ENCODE measurements at places on chromosomes 7 and 10.

GRCh38 chr7:86643561-86644281 is at the start of gene GRM3:
Gene GRM3, plus strand, starts transcription at chr7:86643909. Its CDS starts 121,237 bp downstream, at chr7:86765146.
- no peak for DNase-seq

- DNase-seq, result no peak
Measured at GRCh38 chr7:1883031-1883761, 213.1 kb downstream of the ELFN1 start.

DNA sequence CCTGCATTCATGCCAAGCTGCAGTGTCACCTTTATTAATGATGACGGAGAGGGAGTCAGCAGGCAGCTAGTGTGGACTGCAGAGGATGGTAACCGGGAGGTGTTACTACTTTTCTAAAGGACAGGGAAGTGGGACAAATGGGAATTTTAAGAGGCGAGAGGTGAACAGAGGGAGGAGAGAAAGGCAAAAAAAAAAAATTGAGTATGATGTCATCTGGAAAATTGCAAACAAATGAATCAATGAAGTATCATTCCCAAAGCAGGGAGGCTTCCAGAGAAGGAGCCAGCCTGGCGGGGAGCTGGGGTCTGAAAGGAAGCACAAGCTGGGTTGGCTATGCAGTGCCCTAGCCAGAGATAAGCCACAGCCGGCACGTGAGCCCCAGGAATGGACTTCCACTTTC is 12.9 kb downstream of the FRG2B start:
- DNase-seq, result no peak

DNA sequence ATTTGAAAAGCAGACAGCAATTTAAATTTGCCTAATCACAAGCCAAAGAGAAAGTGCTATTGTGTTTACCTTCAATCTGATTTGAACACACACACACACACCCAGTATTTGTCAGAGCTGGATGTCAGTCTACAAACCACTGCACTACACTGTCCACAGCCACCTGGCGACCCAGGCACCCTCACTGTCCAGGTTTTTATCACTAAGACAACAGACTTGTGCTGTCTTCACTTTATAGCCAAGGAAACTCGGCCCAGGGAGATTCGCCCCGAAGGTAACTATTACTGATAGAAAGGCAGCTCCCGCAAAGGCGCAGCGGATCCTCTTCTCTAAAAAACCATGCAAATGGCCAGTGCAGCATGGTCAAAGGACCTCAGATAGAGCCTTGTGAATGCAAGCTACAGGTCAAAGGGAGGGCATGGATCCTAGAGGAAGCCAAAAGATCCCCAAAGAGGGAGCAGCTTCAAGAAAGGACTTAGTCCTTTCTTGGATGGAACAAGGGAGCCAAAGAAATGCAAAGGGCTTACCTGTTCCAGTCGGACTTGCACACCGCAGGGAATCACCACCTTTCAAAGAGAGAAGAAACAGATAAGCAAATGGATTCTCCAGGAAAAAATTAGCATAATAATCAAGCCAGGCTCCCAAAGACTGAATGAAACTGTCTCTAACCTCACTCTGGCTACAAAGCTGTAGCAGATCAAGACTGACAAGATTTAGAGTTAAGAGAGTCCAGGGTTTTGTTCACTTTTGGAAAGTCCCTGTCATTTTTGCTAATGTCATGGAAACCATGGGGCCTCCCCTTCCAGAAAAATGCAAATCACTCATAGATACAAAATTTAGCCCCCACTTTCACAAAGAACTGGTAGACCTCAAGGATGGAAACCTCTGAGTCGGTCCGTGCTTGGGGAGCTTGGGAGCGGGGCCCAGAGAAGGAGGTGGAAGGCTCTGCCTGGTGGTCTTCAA is 101.1 kb downstream of the TNS3 start:
- DNase-seq, result no peak

GRCh38 chr7:11779864-11780674 is 51.9 kb downstream of the THSD7A start:
- DNase-seq, result no peak

DNA sequence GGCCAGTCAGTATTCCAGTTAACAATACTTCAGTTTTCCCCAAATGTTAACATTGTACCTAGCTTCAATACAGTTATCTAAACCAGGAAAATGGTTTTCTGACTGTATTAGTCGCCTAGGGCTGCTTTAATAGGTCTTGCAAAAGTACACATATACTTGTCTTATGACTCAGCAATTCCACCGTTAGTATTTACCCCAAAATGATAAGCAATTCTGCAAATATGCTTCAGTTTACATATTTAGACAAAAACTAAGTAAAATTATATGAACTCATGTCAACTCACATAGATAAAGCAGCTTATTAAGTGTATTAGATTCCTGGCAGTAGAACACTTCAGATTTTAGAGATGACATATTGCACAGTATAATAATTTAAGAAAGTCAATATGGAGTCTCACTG is 363.3 kb downstream of the ARL4A start:
- DNase-seq, result no peak

DNA sequence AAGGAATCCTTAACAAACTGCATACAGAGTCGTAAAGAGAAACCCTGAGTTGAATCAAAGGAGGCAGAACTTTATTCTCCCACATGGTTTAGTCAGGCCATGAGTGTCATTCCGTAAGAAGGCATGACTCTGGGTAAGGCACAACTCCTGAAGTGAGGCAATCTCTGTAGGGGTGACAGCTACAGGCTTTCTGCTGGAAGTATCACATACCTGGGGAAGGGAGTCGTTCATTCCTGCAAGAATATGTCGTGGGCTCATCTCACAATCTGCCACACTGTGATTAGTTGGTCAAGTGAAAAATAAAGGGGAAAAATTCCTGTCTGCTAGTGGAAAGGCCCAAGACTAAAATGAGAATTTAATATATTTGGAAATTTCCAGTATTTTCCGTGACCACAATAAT is 392.6 kb downstream of the POM121L12 start:
- no peak for DNase-seq

DNA sequence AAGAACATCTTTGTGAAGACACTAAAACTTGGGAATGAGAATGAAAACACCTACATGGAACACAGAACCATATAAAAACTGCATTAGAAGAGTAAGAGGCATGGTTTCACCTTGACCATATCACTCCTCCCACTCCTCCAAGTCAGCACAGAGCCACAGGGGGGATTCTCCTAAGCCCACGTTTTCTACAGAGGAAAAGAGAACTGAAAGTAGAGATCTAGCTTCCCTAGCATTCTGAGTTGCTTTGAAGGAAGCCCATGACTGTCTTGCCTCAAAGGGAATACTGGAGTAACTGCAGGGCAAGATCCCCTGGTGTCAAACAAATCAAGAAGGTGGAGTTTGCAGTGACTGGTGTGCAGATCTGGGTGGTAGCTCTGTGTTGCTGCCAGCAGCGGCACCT is 43.9 kb downstream of the HBP1 start:
- DNase-seq, result no peak

DNA sequence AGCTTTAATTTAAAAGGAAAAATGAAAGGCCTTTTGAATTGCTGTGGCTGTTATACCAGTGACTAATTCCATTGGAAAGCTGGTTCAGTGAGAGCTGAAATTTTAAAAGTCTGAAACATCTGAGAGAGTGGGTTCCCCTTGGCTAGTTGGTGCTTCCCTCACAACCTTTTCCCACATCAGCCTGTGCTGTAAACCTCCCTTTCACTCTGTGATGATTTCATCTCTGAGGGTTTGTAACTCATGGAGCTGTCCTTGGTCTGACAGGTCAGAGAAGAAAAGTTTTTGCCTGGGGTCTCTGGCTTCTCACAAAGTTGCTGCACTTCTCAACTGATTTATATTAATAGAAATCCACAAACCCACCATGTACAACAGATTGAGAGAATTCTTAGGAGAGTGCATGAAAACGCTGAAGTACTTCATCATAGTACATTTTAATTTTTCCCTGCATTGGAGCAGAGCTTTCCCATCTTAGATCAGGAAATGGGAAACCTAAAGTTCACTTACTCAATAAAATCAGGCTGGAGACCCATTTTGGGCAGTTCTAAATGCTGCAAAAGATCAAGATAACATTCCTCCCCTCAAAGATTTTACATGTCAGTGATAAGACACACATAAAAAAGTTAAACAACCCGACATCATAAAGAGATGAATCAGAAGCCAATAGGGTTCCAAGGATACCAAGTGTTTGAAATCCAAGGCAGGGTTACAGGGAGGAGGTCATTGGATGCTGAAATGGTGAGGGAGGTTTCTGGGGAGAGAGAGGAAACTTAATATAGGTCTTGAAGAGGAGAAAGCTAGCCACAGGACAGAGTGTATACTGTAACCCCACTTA is 157.0 kb upstream of the MKLN1 start:
- DNase-seq, result no peak

- no peak for DNase-seq
Measured at GRCh38 chr7:22286436-22286835, 70.5 kb downstream of the RAPGEF5 start.

GRCh38 chr7:362402-363096 is 72.6 kb downstream of the FOXL3 start:
- DNase-seq, result no peak

DNA sequence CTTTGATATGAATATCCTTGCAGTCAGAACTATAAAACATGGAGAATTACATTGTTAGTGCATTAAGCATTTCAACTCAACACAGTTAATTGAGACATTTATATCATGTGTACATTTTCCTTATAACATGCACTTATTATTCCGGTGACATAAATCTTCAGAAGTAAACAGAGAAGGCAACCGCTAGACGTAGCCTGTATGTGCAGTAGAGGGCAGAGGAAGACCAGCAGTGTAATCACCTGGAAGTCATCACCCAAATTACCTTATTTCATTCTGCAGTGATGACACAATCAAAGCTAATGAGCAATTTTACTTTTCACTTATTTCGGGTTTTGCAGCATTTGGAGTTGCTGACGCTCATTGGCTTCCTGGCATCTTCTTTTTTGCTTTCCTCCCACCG is 394.6 kb downstream of the SDK1 start:
- no peak for DNase-seq

DNA sequence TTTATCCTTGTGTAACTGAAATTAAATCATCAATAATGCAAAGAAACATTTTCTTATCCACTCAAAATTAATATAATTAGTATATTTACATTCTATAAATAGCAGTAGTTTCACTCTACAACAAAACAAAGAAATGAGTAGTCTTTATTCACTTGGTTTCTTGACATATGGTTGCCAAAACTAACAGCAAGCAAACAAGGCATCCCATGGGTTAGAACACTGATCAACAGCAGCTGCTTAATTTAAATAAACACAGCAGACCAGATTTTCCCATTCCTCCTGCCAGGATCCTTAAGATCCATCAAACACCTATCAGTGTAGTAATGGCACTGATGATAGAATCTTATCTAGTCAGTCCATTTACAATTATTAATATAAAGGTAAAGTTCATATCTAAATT is 22.1 kb downstream of the NCAPG2 start:
- DNase-seq, result no peak

DNA sequence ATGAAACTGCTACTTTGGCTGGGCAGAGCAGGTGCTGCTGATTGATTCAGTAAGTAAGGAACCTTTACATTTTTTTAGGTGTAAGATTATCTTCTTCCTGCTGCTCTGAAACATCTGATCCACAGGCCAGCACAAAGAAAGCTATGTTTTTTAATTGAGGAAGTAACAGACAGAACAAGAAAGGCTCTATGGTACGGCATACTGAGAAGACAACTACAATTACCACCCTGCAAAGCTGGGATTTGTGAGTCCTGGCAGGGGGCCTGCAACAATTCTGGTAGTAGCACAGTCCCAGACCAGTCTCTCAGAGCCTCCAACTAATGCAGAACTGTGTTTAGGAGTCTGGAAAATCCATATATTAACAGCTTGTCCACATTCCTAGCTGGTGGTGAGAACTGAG is 103.0 kb upstream of the LRRTM3 start:
- no peak for DNase-seq

GRCh38 chr7:73802459-73802858 is 28.3 kb upstream of the CLDN4 start:
- DNase-seq, result no peak

DNA sequence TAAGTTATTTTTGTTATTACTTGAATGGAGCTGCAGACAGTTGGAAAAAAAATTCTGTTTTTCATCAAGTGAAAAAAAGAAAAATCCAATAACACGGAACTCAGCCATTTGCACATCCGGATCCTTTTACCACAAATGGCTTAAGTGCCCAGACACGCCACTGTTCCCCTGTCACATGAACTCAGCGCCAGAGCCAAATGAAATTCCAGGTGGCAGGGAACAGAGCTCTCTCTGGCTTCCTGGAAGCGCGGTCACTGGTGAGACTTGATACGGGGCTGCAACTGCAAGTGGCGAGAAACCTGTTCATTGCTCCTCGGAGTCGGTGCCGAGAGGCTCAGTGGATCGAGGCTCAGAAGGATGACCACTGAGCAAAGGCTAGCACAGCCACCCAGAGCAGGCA is 60.8 kb upstream of the NPTX2 start:
- no peak for DNase-seq

DNA sequence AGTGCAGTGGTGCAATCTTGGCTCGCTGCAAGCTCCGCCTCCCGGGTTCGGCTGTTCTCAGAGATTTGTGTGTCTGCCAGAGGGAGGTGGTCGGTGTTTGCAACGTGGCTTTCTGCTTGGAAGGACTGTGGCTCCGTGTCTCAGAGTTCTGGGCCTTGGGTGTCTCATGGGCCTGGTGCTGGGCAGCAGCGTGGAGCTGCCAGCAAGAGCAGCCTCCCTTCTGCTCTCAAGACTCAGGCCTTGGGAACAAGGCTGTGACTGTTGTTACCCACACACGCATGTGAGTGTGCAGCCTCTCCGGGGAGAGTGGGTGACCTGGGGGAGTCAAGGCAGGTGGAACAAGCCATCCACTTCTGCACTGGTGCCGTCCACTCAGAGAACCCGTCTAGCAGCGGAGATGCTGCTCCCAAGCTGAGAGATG is 52.0 kb downstream of the VIPR2 start:
- no peak for DNase-seq

DNA sequence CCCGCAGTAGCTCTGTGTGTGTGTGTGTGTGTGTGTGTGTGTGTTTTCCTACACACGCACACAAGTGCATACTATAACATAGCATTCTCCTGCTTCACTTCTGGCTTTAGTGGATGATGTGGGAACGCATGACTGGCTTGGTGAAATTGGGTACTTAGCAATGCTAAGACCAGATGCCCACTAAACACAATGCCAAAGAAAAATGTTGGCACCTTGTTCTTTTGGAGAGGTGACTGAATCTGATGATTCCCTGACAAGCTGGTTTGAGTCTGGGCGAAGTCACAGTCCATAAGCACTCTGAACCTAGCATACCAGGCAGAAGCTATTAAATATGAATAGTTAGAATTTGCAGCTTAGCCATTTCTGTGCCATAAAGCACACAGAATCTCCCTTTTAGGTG is 68.0 kb upstream of the CDCA7L start:
- no peak for DNase-seq

DNA sequence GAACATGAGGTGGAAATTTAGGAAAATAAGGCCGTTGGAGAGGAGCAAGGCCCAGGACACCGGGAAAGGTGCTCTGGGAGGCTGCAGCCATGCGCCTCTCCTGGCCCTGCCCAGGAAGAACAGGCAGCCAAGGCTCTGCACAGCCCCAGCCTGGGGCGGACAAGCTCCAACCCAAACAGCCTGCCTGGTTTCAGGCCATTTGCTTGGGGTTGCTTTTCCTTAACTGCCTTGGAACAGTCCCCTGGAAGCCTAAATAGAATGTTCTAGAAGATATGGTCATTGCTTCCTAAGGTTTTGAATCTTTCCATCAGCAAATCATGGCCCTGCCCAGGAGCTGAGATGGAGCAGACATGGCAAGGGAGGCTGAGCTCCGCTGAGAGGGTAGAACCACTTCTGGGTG is 11.0 kb downstream of the VSTM4 start:
- DNase-seq, result no peak

- DNase-seq, result no peak
Measured at GRCh38 chr7:49703337-49703736, 70.1 kb upstream of the VWC2 start.

- no peak for DNase-seq
Measured at GRCh38 chr10:95478185-95478584, 83.0 kb downstream of the SORBS1 start.
